ENCODE measurements at places on chromosomes 2 and 18.

DNA sequence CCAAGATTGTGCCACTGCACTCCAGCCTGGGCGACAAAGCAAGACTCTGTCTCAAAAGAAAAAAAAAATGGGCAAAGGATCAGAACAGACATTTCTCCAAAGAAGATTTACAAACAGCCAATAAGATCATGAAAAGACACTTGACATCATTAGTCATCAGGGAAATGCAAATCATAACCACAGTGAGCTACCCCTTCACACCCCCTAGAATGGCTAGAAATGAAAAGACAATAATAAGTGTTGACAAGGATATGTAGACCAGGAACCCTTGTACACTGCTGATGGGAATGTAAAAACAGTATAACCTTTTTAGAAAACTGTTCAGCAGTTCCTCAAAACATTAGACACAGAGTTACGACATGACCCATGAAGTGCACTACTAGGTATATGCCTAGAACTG is 18.4 kb upstream of the MTERF4 start:
- DNase-seq: no peak

DNA sequence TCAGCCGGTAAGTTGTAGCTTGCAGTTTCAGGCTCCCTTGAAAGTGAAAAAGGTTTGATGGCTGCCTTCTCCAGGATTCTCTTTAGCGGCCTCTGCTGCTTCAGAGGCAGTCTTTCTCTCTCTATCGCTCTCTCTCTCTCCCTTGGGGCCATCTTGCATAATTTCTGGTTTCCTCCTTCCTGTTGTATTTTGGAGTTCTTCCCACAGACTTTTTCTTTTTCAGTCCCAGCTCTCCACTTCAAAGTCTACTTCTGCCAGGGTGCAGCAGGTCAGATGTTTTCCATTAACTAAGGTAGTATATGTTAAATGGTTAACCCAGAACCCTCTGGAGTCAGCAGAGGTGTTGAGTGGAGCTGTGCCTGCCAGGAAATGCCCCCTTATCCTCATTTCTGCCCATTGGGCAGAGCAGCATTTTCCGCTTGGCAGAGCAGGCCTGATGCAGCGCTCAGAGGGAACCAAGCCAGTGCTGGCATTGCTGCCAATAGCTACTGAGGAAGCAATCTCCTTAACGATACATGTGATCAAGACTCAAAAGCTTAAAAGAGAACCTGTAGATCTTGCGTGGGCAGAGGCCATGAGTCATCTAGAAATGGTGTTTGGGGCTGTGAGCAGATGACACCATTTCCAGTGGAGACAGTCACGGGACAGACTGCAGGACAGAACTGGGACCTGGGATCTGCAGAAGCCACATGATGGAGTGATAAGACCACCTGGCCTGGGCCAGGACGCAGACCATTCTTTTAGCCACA is 20.8 kb downstream of the DBI start:
- DNase-seq: no peak

DNA sequence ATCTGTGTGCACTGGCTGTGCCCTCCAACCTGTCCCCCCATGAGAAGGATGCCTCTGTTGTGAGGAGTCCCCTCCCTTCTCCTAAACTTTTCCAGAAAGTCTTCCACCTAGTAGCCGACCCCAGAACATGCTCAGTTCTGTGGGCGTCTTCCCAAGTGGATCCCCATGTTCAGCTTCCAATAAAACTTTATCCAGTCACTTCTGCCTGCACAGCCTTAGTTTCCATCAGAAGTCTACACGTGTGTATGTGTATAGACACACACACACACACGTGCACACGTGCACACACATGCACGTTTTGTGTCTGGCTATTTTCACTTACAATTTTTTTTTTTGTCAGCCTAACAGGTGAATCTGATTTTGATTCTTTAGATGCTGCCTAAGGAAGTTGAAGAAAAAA is 115.1 kb downstream of the RTP5 start:
- DNase-seq: no peak

DNA sequence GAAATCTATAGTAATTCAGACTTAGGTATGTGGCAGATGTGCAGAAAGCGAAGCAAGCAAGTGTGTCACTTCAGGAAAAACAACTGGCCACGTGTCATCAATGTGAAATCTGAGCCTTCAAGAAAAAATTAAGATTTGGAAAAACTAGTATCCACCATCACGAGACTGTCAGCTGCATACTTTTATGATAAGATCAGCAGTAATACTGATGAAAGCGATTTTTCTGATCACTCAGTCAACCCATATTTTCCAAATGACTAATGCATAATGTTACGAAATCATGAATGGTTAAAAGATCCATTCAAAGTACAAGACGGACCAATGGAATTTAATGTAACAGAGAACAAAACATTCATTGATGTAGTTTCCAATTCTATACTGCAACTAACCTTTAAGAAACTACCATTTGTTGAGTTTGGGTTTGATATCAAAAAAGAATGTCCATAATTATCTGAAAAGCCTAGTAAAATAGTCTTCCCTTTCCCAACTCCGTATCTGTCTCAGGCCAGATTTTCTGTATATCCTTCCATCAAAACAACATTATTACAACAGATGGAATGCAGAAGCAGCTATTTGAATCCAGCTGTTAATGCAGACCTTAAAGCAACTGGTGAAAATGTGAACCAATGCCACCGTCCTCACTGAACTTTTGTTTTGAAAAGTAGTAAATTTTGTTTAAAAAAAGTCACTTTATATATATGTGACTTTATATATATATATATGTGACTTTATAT is 17.0 kb upstream of the BCL2 start:
- no peak for DNase-seq

GRCh38 chr2:113089916-113090315 is 22.1 kb downstream of the IL1F10 start:
- DNase-seq: no peak

DNA sequence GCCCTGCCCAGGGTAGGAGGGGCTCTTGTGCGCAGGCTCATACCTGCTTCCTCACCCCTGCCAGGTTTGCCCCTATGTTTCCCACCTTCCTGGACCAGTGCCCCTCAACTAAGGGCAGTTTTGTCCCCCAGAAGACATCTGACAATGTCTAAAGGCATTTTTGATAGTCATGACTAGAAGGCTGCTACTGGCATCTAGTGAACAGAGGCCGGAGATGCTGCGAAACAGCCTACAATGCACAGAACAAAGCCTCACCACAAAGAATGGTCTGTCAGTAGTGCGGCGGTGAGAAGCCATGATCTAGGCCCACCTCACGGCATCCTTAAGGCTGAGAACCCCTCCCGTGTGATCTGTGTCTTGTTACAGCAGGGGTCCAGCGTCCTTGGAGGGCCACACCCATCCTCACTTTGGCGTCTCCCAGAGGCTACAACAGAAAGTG is 96.0 kb downstream of the TMEM17 start:
- DNase-seq: no peak

GRCh38 chr2:53036196-53036595 is 731.4 kb upstream of the CHAC2 start:
- no peak for DNase-seq

GRCh38 chr2:218583983-218584850 is 15.6 kb downstream of the CNOT9 start:
- peak; percentile 18 for DNase-seq

DNA sequence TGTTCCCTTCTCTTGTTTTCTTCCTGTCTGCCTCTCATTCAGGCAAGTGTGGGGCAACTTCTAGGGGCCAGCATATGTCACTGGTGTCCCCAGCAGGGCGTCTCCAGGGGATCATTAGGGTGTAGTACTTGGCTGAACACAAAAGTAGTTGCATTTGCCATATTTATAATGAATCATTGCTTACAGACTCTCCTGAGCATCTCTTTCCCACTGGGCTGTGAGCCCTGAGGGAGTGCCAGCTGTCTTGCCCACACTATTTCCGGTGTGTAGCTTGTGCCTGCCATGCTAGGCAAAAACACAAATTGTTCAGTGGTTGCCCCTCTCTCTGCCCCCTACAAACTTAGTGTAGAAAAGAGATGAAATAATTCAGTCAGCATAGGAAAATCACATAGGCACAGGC is 40.8 kb upstream of the SCLY start:
- DNase-seq: no peak

GRCh38 chr2:162118166-162119031 is 33.6 kb downstream of the GCG start:
- no peak for DNase-seq

GRCh38 chr2:67576991-67577390 is 179.9 kb downstream of the ETAA1 start:
- DNase-seq: no peak

DNA sequence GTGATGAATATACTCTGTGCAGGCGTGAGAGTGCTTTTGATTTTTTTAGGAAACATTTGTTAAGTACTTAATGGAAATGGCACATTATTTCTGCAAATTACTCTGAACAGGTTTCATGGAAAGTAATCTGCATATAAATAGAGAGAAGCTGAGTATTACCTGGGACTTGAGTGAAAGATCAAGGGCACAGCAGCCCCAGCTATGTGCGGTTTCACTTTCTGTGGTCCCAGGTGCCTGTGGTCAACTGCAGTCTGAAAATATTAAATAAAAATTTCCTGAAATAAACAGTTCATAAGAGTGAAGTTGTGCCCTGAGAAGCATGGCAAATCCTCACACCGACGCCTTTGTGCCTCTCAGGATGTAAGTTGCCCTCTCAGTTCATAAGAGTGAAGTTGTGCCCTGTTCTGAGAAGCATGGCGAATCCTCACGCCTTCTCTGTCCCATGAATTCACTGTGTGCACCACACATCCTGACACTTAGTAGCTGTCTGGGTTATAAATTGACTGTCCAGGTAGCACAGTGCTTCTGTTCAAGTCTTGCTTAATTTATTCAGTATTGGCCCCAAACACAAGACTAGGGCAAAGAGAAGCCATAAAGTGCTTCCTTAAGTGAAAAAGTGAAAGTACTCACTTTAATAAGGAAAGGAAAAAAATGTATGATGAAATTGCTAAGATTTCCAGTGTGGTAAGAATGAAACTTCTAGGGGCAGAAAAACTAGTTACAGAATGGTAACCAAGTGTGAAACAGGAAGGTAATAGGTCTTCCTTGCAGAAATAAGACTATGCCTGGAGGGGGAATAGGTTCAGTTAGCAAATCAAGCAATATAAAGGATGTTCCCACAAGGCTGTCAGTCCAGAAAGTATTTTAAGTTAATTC is 4.3 kb upstream of the SNTG2 start:
- DNase-seq: no peak

DNA sequence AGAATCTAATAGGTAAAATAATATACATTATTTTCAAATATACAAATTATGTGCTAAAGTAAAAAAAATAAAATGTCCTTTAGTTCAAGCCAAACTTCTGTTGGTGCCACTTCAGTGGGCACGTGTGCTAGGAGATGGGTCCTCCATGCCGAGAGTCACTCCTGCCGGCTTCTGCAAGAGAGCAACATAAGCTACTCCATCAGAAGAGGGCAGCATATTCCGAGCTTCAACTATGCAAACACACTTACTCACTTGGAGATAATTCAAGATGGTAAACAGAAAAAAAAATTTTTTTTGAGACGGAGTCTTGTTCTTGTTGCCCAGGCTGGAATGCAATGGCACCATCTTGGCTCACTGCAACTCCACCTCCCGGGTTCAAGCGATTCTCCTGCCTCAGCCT is 24.4 kb downstream of the CNOT11 start:
- DNase-seq: no peak

- DNase-seq: no peak
Measured at GRCh38 chr2:181367906-181368435, 89.2 kb upstream of the ITGA4 start.

- DNase-seq: no peak
Measured at GRCh38 chr2:147076634-147077033, 768.2 kb upstream of the ACVR2A start.

- no peak for DNase-seq
Measured at GRCh38 chr2:38498045-38498481, 104.7 kb downstream of the HNRNPLL start.

GRCh38 chr2:126901459-126901858 is 2.8 kb downstream of the TEX51 start:
- DNase-seq: no peak

DNA sequence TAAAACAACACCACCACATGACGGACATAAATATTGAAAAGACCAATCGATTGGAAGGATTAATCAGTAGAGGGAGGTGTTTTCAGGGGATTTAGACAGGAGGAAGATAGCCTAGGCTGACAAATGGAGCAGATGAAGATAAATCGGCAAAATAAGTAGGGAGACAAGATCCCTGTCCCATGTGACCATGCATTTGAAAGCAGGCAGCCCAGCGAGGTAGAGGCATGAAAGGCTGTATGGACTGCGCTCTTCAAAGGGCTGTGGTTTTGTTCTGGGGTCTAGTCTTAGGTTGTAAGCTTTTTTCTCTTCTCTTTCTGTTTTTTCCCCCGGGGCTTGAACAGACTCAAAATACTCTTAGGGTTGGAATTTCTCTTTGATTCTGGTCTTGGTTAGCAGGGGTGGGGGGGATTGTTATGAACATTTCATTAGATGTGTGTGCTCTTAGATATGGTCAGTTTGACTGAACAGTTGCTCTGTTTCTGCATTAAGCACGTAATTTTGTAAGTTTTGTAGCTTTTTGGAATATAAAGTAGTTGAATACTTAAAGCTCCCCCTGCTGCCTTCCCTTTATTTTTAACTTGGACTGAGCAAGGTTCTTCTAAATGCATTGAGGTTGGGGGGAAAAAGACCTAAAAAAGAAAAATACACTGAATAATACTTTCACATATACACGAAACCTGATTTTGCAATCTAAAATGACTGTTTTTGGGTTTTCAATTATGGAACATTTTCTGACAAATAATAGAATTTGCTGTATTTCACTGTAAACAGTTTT is 32.2 kb downstream of the ZNF532 start:
- DNase-seq: no peak

DNA sequence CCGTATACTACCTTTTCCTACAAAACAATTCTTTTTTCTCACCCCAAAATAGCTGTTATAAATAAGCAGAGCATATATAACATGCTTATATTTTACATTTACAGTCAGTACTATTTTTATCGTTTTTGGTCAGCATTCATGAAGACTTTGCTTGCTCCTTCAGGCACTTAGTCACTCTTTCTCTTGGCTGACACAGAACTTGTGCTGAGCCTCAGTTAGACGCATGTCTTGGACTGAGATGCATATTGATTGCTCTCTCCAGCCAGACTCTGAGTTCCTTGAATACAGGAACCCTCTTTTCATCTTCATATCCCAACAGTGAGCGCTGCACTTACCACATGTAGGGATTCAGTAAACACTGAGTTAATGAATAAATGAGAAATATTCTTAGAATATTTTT is 158.3 kb downstream of the RTN4 start:
- no peak for DNase-seq

GRCh38 chr2:186445506-186445905 is 40.6 kb upstream of the ZC3H15 start:
- DNase-seq: no peak

- no peak for DNase-seq
Measured at GRCh38 chr2:23519334-23519651, 134.3 kb downstream of the KLHL29 start.

- no peak for DNase-seq
Measured at GRCh38 chr2:50714089-50714488, 317.8 kb downstream of the NRXN1 start.

- DNase-seq: no peak
Measured at GRCh38 chr2:111239581-111240249, 119.0 kb downstream of the BCL2L11 start.

- DNase-seq: peak; percentile 36
Measured at GRCh38 chr18:8661754-8662559, 43.4 kb upstream of the MTCL1 start.

Data from endothelial cell (in vitro differentiated cells).